ENCODE measurements at places on chromosomes 5 and 9.

GRCh38 chr9:27447031-27447683 is 76.9 kb upstream of the IFNK start:
- DNase-seq, result no peak

DNA sequence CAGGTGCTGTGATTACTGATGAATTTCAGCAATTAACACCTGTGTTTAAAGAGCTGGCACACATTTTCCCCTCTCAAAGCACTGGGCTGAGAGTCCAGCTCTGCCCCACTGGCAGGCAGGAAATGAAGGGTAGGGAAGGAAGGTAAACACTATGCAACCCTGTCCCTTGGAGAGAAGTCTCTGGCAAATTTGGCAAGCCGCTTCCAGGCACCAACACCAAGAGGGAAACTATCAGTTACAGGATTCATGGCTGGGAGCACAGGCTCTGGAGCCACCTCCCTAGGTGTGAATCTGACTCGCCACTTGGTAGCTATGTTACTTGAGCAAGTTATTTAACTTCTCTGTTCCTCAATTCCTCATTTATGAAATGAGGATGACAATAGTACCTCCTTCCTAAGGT is 3.3 kb downstream of the ANKS6 start:
- no peak for DNase-seq

DNA sequence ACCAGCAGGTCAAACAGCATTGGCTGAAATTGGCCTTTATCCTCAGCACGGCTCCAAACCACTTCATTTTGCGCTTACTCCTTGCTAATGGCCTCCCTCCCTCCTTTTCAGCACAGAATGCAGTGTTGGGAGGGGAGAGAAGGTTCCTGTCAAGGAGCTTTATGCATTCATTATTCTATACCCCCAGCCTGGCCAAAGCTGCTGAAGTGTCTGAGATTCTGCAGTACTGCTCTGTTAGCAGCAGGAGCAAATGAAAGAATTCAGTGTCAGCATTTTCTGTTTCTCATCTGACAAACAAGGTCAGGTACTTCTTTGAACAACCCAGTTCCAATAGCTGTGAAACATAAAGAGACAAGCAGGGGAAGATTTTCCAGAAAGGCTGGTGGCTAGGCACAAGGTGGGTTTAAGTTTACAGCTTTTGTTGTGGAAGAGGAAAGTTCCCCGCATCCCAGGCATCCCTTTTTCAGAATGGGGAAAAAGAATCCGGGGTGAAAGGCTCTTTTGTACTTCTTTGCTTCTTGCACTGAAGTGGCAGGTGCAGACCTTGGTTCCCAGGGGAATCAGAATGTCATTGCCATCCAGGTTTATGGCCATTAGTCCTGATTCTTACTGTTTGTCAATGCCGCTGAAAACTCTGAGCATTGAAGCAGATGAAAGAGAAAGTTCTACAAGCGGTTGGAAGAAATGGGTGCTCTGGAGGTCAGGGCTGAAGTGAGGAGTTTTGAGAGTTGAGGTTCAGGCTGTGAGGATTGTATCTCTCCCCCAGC is 109.3 kb upstream of the APC start:
- no peak for DNase-seq

GRCh38 chr5:141514330-141515133 is 25.7 kb downstream of the PCDHGC5 start:
- no peak for DNase-seq

DNA sequence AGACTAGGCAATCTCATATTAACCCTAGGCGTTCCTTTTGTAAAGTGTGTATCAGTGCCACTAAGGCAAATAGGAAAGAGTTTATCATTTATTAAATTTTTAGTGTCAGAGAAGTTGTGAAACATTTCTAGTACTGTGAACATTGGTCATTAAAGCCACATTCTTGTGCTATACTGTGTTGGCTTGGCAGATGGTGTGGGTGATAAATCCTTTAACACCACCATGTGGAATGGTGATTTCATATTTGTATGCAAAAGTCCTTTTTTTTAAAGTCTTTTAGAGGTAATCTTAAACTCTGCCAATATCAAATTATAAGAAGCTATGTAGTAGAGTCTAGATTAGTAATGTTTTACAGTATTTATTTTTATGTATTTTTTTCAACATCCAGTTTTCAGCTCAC is 18.1 kb downstream of the SLC12A2 start:
- no peak for DNase-seq

GRCh38 chr9:74066605-74067004 is 430.5 kb upstream of the RORB start:
- DNase-seq, result no peak

GRCh38 chr5:124704594-124705284 is 41.7 kb downstream of the ZNF608 start:
- no peak for DNase-seq

All from left cardiac atrium (tissue), 4 donors.